ENCODE measurements at places on chromosomes 7 and 10. TPM values are rescaled to one million over a fixed set of nuclear protein-coding genes. Genes with fewer than 3 reads are reported as not detected.

- H3K27me3 ChIP-seq, result no peaks in the 10 kb centered on the region
- no peaks in the 10 kb centered on the region for H3K4me1 ChIP-seq
- no peak overlapping the region for H3K4me3 ChIP-seq
- no peak overlapping the region for H3K27ac ChIP-seq
- DNase-seq, result no peak
- H3K36me3 ChIP-seq, result no peaks in the 10 kb centered on the region
These were observed 12.2 kb upstream of the BAG3 start for GRCh38 chr10:119638982-119639381.

DNA sequence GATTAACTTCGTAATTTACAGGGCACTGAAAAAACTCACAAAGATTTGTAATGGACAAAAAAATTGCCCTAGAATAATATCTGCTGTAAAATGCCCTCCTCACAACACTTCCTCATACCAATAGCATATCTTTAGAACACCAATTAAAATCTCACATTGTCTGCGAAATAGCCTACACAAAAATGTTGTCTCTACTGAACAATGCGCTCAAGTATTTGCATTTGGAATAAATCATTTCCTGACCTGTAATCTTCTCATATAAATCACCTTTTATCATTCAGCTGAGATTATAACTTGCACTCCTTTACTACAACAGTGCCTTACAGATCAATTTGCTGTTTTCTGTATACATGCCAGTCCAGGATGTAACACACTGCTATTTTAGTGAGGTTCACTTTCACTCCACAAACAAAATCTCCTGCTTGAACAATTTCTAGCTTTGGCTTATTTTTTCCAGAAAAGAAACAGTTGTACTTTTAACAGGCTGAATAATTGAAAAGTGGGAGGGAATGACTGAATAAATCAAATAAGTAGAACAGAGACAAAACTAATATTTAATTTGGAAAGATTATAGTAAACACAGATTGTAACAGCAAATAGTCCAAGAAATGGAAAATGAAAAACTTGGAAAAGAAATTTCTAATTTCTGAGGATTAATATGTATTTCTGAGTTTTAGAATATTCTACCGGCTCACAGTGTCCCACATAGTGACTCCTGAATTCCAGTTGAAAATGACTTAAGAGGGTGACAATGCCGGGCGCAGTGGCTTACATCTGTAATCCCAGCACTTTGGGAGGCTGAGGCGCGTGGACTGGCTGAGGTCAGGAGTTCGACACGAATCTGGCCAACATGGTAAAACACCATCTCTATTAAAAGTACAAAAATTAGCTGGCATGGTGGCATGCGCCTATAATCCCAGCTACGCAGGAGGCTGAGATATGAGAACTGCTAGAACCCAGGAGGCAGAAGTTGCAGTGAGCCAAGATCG is 30.6 kb downstream of the JMJD1C start:
- H3K27ac ChIP-seq, result peak overlapping the region; percentile 7
- no peak overlapping the region for H3K4me3 ChIP-seq
- no peaks in the 10 kb centered on the region for H3K36me3 ChIP-seq
- no peak for DNase-seq
- H3K27me3 ChIP-seq, result no peaks in the 10 kb centered on the region

The CEP55 gene
- 0.33 TPM for total RNA-seq

- DNase-seq, result no peak
- H3K27me3 ChIP-seq, result no peaks in the 10 kb centered on the region
- no peak overlapping the region for H3K4me3 ChIP-seq
- peaks cover 34% of the 10 kb centered on the region for H3K36me3 ChIP-seq
- peaks cover 80% of the 10 kb centered on the region for H3K4me1 ChIP-seq
- H3K27ac ChIP-seq, result peak overlapping the region; percentile 99
These were observed 28.3 kb downstream of the BAG3 start for GRCh38 chr10:119679480-119679829.

- H3K27me3 ChIP-seq, result no peaks in the 10 kb centered on the region
- no peak for DNase-seq
- no peaks in the 10 kb centered on the region for H3K36me3 ChIP-seq
These were observed 80.4 kb downstream of the CNNM2 start for GRCh38 chr10:102998399-102998907.

DNA sequence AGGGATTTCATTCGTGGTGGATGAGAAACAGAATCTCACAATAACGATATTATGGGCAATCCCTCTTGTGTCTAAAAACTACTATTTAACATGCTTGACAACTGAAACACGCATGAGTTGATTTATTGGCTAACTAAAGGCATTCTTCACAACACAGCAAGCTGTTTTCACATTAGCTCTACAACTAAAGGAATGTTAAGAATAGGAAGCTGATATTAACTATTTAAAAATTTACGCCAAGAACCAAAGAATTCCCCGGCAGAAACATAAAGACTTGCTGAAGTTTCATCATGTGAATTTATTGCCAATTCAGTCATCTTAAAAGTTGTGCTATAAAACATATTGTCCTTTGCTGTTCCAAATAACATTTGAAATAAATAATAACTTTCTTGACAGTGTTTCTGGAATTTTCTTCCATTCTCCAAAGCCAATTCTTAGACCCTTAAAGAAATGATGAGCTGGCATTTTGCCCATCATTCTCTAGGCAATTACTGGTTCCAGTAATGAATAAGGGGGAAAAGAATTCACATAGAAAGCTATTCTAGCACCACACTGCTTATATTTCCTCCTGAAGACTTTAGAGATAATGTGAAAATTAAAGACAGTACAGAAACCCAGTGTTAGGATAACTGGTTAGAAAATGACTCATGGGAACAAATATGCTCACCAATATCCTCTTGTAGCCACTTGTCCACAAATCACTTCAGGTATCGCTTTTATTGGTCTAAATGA is 233.1 kb downstream of the PARD3 start:
- DNase-seq, result no peak
- no peak overlapping the region for H3K27ac ChIP-seq
- H3K27me3 ChIP-seq, result no peaks in the 10 kb centered on the region
- H3K4me1 ChIP-seq, result peaks cover 39% of the 10 kb centered on the region

GRCh38 chr10:18340496-18341051 is 200.3 kb downstream of the CACNB2 start:
- DNase-seq, result no peak
- H3K36me3 ChIP-seq, result no peaks in the 10 kb centered on the region
- no peaks in the 10 kb centered on the region for H3K27me3 ChIP-seq
- no peaks in the 10 kb centered on the region for H3K4me1 ChIP-seq
- H3K4me3 ChIP-seq, result peak overlapping the region; percentile 29

The EVX1 gene
- total RNA-seq, result not detected

GRCh38 chr7:107196834-107197610 is 28.2 kb downstream of the HBP1 start:
- H3K27ac ChIP-seq, result no peak overlapping the region
- H3K4me3 ChIP-seq, result no peak overlapping the region
- peaks cover 8% of the 10 kb centered on the region for H3K4me1 ChIP-seq
- no peaks in the 10 kb centered on the region for H3K27me3 ChIP-seq

- peak; percentile 42 for DNase-seq
- peaks cover 9% of the 10 kb centered on the region for H3K27me3 ChIP-seq
- peak overlapping the region; percentile 64 for H3K27ac ChIP-seq
- H3K4me1 ChIP-seq, result peaks cover 6% of the 10 kb centered on the region
- H3K36me3 ChIP-seq, result no peaks in the 10 kb centered on the region
These were observed 6.5 kb downstream of the INHBA start for GRCh38 chr7:41696323-41696916.

DNA sequence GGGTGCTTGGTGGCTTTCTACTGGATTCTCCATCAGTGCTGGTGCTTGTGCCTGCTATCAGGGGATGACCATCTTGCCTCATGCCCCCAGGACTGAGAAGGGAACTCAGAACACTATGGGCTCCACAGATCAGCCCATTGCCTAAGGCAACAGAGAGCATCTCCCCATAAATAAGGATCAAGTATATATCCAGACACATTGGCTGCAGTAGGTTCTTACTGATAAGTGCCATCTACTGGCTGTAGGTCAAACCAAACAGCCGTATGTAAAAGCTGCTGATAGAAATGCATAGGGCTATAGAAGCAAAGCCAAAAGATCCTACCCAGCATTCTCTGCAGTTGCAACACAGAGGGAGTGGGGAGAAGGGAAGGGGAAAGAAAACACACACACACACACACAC is 153.7 kb downstream of the CDK14 start:
- no peak overlapping the region for H3K4me3 ChIP-seq
- no peaks in the 10 kb centered on the region for H3K36me3 ChIP-seq
- H3K4me1 ChIP-seq, result no peaks in the 10 kb centered on the region
- no peaks in the 10 kb centered on the region for H3K27me3 ChIP-seq
- DNase-seq, result no peak

- no peak overlapping the region for H3K27ac ChIP-seq
- no peaks in the 10 kb centered on the region for H3K27me3 ChIP-seq
- H3K4me1 ChIP-seq, result no peaks in the 10 kb centered on the region
- no peak overlapping the region for H3K4me3 ChIP-seq
- DNase-seq, result no peak
These were observed 3.1 kb downstream of the ANKRD22 start for GRCh38 chr10:88848499-88848898.

DNA sequence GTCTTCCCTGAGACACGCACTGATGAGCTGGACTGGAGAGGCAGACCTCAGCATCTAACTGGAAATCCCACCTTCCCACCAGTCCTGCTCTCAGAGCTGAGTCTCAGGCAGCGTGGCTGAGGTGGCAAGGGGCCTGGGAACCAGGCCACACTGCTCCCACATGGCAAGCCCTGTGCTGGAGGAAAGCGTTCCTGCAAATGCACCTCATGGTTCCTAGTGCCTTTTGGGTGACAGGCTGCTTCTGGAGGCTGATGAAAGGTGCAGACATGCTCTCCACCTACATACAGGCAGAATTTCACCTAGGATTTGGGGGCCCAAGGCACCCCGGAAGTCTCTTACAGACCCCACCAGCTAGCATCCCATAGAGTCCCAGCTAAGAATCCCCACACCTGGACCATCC is 432.9 kb upstream of the FOXK1 start:
- no peaks in the 10 kb centered on the region for H3K36me3 ChIP-seq
- no peaks in the 10 kb centered on the region for H3K4me1 ChIP-seq
- no peak for DNase-seq

GRCh38 chr7:2114926-2115759 is 117.6 kb downstream of the MAD1L1 start:
- peak overlapping the region; percentile 81 for H3K27ac ChIP-seq
- H3K4me1 ChIP-seq, result peaks cover 31% of the 10 kb centered on the region
- H3K4me3 ChIP-seq, result no peak overlapping the region
- DNase-seq, result no peak
- no peaks in the 10 kb centered on the region for H3K27me3 ChIP-seq

- no peak overlapping the region for H3K27ac ChIP-seq
- no peak for DNase-seq
- peaks cover 5% of the 10 kb centered on the region for H3K4me1 ChIP-seq
- no peaks in the 10 kb centered on the region for H3K27me3 ChIP-seq
- no peak overlapping the region for H3K4me3 ChIP-seq
- no peaks in the 10 kb centered on the region for H3K36me3 ChIP-seq
These were observed 531.7 kb downstream of the ETV1 start for GRCh38 chr7:13457790-13458189.

DNA sequence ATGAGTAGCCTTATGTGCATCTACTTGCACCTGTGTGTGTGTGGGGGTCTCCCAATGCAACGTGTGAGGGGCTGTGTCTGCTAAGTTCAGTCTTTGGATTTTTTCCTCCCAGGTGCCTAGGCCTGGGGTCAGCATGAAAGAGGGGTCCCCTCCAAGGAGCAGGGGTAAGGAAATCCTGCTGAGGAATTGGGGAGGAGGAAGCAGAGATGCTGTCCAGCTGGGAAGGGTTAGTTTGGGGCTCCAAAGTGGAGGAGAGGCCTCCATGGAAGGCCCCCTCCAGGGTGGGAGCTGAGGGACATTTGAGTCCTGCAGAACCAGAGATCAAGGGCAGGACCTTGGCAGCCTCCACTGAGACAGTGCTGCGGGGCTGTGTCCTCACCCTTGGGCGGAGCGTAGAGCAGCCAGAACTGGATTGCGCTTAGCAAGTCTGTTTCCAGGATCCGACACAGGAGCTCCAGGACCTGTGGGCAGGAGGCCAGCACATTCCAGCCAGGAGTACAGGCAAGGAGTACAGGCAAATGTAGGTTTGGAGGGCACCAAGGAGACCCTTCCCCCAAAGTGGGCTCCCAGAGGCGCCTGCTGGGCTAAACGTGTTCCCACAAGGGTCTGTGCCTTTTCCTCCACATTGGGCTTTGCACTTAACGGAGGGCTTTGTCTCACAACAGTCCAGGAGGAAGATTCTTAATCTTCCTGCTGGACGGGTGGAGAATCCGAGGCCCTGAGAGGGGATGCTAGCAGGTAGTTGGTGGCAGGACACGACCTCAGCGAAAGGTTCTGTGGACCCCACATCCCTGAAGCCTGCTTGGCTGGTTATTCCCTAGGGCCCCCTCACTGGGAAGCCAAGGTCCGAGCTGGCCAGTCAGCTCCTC is 10.1 kb downstream of the TBATA start:
- no peaks in the 10 kb centered on the region for H3K4me1 ChIP-seq
- H3K36me3 ChIP-seq, result no peaks in the 10 kb centered on the region
- no peak overlapping the region for H3K4me3 ChIP-seq
- no peak overlapping the region for H3K27ac ChIP-seq

DNA sequence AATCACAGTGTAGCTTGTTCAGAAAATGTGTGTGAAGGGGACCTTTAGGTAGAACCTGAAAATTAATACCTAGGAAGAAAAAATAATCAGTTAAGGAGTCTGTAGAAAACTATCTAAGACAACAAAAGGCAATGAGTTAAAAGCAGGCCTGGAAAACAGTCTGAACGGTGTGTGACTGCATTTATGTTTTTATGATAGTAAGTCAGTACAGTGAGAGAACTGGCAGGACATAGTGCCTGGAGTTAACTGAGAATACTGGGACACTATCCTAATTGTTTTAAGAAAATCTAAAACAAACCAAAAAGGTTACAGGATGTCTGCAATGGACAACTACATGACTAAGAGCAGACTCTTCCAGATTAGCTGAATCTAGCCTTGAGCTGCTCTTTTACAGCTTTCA is 17.9 kb downstream of the CRPPA start:
- H3K27me3 ChIP-seq, result no peaks in the 10 kb centered on the region
- H3K36me3 ChIP-seq, result no peaks in the 10 kb centered on the region
- no peak overlapping the region for H3K4me3 ChIP-seq
- DNase-seq, result no peak
- no peak overlapping the region for H3K27ac ChIP-seq

GRCh38 chr10:11270858-11271179 is 253.1 kb downstream of the CELF2 start:
- no peaks in the 10 kb centered on the region for H3K4me1 ChIP-seq
- H3K4me3 ChIP-seq, result no peak overlapping the region
- H3K27ac ChIP-seq, result no peak overlapping the region
- peaks cover 9% of the 10 kb centered on the region for H3K36me3 ChIP-seq
- DNase-seq, result no peak

- H3K4me1 ChIP-seq, result no peaks in the 10 kb centered on the region
- no peaks in the 10 kb centered on the region for H3K27me3 ChIP-seq
- no peak overlapping the region for H3K27ac ChIP-seq
- no peak overlapping the region for H3K4me3 ChIP-seq
- no peaks in the 10 kb centered on the region for H3K36me3 ChIP-seq
These were observed 151.5 kb downstream of the HPSE2 start for GRCh38 chr10:99084161-99084560.

The RSPH10B gene
- total RNA-seq, result not detected

The CFAP58 gene
- total RNA-seq, result 0.36 TPM

- H3K36me3 ChIP-seq, result no peaks in the 10 kb centered on the region
- no peak overlapping the region for H3K4me3 ChIP-seq
- peak overlapping the region; percentile 98 for H3K27ac ChIP-seq
- H3K27me3 ChIP-seq, result no peaks in the 10 kb centered on the region
These were observed 15.4 kb downstream of the YWHAG start for GRCh38 chr7:76343294-76343930.

- no peak overlapping the region for H3K27ac ChIP-seq
- DNase-seq, result no peak
- H3K4me3 ChIP-seq, result no peak overlapping the region
- H3K4me1 ChIP-seq, result no peaks in the 10 kb centered on the region
- H3K27me3 ChIP-seq, result no peaks in the 10 kb centered on the region
These were observed 55.5 kb upstream of the CCNJ start for GRCh38 chr10:95987685-95988426.

The CFTR gene
- not detected for total RNA-seq

The MYL10 gene
- 6.3 TPM for total RNA-seq

Data from gastrocnemius medialis (tissue), 4 donors.